ENCODE measurements at places on chromosomes 4 and X.

DNA sequence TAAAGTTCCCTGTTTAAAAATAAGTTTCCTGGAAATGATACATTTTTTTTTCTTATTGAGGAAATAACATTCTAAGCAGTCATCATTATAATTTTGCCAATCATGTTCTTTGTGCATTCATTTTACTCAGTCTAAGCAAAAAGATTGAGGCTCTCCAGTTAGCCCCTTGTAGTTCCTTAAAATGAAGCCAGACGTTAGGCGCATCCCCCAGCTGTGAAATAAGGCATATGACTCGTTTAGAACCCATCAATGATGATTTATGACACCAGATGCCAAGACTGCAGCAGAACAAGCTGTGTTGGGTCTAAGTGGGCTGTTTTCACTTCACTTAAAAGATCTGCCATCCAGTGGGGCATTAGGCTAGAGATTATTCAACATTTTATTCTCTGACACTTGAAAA lies 17.0 kb downstream of the PDGFC start:
- no peak for DNase-seq

- DNase-seq = no peak
These were observed 290.1 kb downstream of the INPP4B start for GRCh38 chr4:142556048-142556447.

- DNase-seq = no peak
These were observed 41.5 kb upstream of the XPNPEP2 start for GRCh38 chrX:129697204-129697829.

- no peak for DNase-seq
These were observed 53.3 kb downstream of the TEX13A start for GRCh38 chrX:105167233-105167632.

DNA sequence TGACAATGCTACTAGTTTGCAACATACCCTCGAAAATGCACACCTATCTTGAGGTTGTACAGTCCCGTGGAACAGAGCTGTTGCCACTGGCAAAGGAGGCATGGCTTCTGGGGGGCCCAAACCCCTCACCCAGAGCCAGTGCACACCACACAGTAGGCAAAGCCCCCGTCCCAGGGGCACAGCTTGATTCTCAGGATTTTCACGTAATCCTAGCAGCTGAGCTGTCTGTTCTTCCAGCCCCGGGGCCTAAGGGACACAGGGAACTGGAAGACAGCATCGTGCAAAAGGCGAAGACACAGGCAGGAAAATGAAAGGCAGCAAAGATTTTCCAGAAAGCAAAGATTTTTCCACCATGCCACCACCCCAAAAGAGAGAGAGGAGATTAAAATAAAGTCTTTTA lies 77.2 kb downstream of the JAKMIP1 start:
- no peak for DNase-seq

GRCh38 chr4:67499799-67500198 lies 45.5 kb downstream of the CENPC start:
- no peak for DNase-seq

DNA sequence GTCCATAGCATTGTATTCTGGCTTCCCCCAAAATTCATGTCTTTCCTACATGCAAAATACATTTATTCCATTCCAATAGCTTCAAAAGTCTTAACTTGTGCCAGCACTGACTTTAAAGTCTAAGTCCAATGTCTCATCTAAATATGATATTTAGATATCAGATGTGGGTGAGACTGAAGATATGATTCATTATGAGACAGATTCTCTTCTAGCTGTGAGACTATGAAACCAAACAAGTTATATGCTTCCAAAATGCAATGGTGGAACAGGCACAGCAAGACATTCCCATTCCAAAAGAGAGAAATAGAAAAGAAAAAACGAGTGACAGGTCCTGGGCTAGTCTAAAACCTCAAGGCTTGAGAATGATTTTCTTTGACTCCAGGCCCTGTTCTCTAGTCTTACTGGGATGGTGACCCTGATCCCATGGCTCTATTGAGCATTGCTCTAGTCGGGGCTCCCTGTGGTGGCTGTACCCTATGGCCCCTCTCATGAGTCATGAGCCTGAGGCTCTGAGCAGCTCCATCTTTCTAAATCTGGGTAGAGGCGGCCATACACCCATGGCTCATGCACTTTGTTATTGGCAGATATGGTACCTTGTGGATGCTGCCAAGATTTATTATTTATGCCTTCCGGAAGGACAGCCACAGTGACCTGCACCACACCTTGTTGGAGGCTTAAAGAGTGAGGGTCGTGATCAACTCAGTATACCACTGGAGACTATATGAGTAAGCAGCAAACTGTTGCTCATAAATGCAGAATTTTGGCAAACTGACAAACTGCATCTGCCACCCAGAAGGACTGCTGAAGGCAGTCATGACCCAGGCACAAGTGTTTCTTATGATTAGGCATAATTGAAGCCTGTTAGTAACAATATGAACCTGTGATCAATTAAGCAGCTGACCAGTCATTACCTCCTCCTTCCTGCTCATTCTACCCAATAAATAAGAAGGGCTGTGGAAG lies 38.5 kb upstream of the BOD1L1 start:
- no peak for DNase-seq

DNA sequence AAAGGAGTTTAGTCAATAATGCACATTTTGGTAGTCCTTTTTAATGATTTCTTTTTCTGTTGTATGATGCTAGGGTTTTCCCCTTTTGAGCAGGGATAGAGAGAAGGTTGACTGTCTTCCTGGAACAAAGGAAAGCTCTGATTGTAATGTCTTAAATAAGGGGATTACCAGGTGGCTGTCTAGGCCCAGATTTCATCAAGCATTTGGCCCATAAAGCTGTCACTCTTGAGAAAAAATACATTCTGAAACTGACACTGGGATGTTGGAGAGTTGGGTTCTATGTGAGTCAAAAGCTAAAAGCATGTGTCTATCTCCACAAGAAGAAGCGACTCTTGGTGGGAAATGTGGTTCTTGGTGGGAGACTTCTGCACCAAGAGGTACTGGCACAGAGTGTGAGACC lies 26.4 kb downstream of the KIAA1210 start:
- no peak for DNase-seq

- DNase-seq = no peak
These were observed 2.2 kb upstream of the CFI start for GRCh38 chr4:109803924-109804571.

GRCh38 chr4:37970702-37971101 lies 10.5 kb downstream of the PTTG2 start:
- no peak for DNase-seq

- no peak for DNase-seq
These were observed 543.3 kb downstream of the GRID2 start for GRCh38 chr4:92847026-92847425.

- no peak for DNase-seq
These were observed 329.3 kb upstream of the NOCT start for GRCh38 chr4:138686106-138686835.

DNA sequence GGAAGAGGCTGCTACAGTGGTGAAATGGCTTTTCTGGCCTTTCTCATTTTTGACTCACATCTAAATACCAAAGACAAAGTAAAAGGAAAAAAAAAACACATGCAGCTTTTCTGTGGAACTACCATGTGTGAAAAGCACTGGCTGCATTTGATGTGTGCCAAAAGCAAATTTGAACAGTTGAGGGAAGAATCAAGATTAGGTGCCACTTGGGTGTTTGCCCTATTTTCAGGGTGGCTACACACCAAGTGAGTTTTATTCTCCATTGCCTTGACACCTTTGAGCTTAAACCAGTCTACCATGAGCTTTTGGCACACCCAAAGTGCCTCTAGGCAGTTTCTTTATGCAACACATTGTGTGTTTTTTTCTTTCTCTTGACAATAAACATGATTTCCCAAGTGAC lies 423.9 kb downstream of the FAM133A start:
- DNase-seq = no peak

DNA sequence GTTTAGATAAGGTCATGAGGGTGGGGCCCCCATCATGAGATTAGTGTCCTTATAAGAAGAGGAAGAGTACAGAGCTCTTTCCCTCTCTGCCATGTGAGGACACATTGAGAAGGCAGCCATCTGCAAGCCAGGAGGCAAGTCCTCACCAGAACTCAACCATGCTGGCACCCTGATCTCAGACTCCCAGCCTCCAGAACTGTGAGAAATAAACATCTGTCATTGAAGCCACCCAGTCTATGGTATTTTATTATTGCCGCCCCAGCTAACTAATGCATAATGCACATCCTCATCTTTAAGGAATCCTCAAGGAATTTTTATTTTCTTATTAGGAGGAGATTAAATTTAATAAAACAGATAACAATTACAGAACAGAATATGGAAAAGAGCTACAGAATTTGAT lies 16.7 kb upstream of the EXOSC9 start:
- DNase-seq = no peak

DNA sequence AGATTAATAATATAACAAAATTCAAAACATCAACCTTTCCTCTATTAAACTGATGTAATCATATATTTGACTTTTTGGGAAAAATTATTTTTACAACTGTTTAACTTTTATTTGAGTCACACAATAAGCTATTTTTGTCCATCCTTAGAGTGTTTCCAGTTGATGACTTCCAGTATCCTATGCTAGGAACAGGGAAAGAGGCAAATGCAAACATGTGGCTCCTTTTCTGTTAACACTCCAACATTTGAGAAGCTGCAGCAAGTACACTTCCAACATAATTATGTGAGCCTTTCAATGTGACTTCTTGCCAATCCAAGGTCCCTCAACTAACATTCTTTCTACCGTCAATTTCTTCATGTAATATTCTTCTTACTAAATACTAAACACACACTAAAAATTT lies 117.7 kb downstream of the PPA2 start:
- no peak for DNase-seq

DNA sequence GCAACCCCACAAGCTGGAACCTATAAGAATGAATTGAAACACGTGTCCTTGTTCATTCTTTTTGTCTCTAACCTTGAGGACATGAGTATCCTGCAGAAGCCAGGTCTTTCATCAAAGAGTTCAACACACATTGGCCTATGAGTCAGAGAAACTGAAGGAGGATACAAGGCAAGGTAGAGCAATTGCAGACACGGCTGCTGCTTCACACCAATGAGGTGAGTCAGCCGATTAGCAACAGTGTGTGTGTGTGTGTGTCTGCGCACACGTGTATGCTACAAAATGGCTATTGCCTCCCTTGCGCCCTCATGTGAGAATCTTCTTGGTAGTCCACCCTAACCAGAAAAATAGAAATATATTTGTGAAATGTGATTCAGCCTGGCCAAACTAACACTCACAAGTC lies 1477.7 kb upstream of the IGFBP7 start:
- DNase-seq = no peak

DNA sequence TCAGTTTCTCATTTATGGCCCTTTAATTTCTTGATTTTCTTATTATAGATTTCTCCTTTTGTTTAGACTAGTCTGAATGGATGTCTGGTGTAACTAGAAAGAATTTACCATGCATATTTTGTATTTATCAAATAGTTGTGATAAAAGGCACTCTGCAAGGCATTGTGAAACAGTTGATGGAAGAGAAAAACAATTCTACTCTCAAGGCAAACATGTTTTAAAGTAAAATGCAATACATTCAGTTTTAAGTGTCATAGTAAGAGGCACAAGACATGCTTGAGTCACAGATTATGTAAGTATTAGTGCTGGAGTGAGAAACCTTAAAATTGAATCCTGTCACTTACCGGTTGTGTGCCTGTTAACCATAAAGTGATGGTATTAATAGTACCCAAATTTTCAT lies 283.3 kb upstream of the DKK2 start:
- no peak for DNase-seq

- DNase-seq = no peak
These were observed 41.2 kb downstream of the LONRF3 start for GRCh38 chrX:119015407-119016237.

DNA sequence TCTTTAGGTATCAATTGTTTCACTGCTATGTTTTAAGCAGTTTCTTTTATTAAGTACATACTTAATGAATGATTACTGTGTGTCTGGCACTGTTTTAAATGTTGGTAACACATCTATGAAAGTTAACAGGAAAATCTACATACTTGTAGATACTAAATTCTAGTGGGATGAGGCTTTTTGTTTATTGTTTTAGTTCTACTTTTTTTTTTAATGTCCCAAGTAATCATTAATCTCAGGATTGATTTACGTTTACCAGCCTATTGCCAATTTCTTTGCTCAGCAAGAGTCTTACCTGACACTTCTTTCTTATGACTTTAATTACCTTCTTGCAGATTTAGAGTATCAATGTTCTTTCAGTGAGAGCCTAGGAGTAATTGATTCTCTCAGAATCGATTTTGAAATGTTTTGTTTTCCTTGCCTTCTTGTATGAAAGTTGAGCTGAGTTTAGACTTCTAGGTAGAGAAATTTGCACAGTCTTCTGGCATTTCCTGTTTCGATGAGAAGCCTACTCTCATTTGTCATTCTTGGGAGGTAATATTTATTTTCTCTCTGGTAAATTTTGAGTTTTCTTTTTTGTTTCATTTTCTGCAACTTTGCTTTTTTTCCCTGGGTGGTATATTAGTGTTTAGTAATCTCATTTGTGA lies 235.2 kb upstream of the ANKRD50 start:
- DNase-seq = no peak

- no peak for DNase-seq
These were observed 44.8 kb downstream of the HMGB2 start for GRCh38 chr4:173289353-173289727.

GRCh38 chr4:38710053-38710452 lies 46.1 kb downstream of the KLF3 start:
- no peak for DNase-seq

GRCh38 chr4:168797738-168798375 lies 212.2 kb downstream of the CBR4 start:
- no peak for DNase-seq

- DNase-seq = no peak
These were observed 5.3 kb downstream of the PLXNB3 start for GRCh38 chrX:153769158-153769864.

GRCh38 chrX:63930140-63930539 lies 145.1 kb upstream of the ARHGEF9 start:
- DNase-seq = no peak

DNA sequence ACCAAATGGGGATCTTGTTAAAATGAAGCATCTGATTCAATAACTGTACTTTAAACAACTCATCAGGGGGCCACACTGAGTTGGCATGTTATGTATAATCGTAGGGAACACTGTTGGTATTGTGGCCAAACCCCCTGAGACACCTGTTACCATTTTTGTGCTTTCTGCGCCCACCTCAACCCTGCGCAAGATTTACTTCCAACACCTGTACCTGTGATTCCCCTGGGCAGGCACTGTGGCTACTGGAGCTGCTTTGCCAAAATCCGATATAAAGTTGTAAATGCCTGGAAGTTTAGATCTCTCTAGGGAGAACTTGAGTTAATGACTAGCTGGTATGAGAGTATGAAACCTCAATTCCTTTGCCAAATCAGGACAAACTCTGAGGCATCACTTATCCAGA lies 259.8 kb upstream of the ATOH1 start:
- no peak for DNase-seq

- no peak for DNase-seq
These were observed 668.2 kb upstream of the NDST4 start for GRCh38 chr4:115781528-115782146.

DNA sequence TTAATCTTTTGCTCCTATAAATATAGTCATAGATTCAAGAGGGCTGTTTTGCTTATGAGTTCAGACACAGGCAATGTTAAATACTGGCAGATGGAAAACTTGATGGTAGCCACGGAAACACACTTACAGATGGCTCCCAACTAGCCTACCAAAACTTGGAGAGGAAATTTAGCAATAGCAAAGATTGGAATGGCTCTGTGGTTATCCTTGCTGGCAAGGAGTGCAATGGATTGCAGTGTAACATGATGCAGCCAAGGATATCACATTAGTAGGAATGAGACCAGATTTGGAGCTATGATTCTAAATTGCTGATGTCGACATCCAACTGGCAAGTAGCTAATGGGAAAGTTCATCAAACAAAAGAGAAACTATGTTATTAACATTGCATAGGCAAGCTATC lies 791.0 kb upstream of the DIAPH2 start:
- no peak for DNase-seq

GRCh38 chr4:33316578-33316977 lies 2596.4 kb downstream of the PCDH7 start:
- DNase-seq = no peak

All from stimulated activated CD8-positive, alpha-beta memory T cell treated with anti-CD3 and anti-CD28 coated beads, Interleukin-2, amount 100 ng/mL, for 1 hour (primary cell).